ENCODE measurements at places on chromosomes 1 and 21.

- no peak for DNase-seq
Measured at GRCh38 chr1:3555131-3555920, 56.0 kb downstream of the MEGF6 start.

- DNase-seq: no peak
Measured at GRCh38 chr1:205610901-205611466, 20.8 kb downstream of the ELK4 start.

GRCh38 chr1:65104854-65105534 lies 43.0 kb upstream of the AK4 start:
- DNase-seq: no peak

- DNase-seq: no peak
Measured at GRCh38 chr1:41576206-41576605, 91.7 kb upstream of the EDN2 start.

GRCh38 chr21:15134701-15135470 lies 70.1 kb upstream of the NRIP1 start:
- no peak for DNase-seq

GRCh38 chr21:45507523-45507875 lies 34.7 kb downstream of the SLC19A1 start:
- no peak for DNase-seq

- no peak for DNase-seq
Measured at GRCh38 chr1:201311356-201312011, 28.2 kb downstream of the PKP1 start.

- no peak for DNase-seq
Measured at GRCh38 chr21:46357684-46358425, 33.9 kb downstream of the PCNT start.

DNA sequence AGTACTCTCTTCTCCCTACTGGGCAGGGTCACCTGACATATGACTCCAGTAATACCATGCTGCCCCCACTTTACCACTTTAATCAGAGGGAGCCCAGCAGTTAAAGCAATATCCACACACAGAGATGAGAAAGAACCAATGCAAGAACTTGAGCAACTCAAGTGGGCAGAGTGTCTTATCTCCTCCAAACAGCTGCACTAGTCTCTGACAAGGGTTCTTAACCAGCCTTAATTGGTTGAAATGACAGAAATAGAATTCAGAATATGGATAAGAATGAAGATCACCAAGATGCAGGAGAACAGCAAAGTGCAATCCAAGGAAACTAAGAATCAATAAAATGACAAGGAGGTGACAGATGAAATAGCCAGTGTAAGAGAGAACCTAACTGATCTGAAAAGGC lies 91.0 kb downstream of the KCNT2 start:
- no peak for DNase-seq

DNA sequence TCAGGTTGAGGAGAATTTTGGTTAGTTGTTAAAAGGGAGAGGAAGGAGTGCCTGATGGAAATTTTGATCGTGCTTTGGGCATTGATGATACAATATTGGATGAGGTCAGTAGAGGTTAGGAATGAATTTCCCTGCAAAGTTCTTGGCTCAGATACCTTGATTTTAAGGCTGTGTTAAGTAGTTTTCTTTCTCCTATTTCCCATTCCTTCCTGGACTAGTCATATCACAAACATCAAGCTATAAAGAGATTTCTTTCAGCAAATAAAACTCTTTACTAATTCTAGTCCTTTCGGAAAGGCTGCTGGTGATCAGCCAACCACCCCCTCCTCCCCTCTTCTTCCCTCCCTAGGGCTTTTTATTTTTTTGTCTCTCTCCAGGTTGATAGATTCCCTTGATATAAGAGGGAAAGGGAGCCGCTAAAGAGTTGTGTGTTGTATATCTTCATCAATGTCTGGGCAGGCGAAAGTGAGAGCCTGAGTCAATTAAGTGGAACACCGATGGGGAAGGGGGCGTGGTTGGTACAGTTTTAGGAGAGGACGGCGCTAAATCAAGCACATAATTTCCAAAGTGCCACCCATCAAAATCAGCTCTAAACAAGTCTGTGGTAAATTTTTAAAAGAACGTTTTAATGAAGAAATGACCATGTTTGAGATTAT lies 100.1 kb upstream of the PLXNA2 start:
- DNase-seq: no peak

DNA sequence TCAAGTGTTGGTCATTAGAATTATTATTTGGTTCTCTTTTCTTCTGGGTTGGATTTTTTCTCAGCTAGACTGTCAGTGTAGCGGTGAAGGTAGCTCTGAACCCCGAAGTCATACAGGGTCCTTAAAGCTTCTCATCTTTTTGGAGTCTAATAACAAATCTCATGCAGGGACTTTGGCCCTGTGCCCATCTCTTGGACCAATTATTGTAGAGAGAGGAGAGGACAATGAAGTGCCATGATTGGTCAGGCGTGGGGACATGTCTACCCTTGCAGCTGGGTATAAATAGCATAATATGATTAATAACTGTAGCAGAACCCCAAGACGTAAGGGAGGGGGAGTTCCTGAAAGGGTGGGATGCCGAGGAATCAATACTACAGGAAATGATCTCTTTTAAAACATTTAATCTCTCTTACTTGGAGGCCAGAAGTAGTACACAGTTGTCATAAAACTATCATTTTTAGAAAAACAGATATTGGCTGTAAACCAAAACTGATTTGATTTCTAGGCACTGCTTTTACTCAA lies 8.8 kb downstream of the MAGI3 start:
- DNase-seq: no peak

DNA sequence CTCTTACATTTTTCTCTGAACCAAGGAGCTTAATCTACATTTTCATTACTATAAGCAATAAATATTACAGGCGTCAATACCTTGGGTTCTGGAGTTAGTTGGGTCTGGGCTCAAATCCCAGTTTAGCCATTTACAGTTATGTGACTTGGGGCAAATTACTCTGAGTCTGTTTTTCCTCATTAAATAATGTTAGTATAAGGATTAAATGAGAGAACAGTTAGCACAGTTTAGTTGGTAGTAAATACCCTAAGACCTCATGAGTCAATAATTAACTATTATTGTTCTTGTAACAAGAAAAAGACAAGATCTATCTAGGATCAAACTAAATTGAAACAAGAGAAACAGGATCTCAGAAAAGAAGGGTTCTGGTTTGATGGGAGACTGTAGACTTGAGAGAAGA lies 4.6 kb downstream of the C1orf116 start:
- DNase-seq: no peak

DNA sequence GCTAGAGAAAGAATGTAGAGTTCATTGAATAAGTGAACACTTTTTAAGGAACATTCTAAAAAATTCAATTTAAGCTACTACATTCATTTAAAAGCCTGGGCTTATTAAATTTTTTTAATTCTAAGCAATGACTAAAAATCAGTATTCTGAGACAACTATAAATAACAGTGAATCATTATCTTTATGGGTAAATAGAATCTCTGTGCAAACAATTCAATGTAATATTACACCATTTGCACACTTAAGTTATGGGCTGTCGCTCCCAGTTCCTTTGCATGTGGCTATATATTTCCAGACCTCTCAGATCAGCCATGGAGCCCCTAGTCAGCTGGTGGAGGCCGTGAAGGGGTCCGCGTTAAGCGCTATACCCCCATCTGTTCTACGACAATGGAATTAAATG lies 65.1 kb downstream of the KCNK1 start:
- no peak for DNase-seq
